AG09319 (cell line): ENCODE measurements at places on chromosomes 6 and 20.

DNA sequence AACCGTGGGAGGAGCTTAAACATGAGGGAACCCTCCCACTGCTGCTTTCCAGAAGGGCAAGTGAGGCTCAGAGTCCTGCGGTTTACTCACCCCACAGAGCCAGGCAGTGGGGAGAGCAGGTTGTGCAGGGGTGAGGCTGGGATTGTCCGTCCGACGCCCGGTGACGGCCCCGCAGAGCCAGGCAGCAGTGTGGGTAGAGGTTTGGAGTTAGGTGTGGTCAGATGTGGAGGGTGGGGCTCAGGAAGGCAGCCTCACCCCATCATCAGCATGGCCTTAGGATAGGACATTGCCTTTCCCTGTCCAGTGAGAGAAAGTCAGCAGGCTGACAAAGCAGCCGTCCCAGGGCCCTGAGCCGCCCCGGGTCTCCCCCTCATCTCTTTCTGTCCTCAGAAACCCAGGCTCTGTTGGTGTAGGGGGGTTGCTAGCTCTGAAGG lies 234.6 kb downstream of the DLL1 start:
- no peak for DNase-seq

DNA sequence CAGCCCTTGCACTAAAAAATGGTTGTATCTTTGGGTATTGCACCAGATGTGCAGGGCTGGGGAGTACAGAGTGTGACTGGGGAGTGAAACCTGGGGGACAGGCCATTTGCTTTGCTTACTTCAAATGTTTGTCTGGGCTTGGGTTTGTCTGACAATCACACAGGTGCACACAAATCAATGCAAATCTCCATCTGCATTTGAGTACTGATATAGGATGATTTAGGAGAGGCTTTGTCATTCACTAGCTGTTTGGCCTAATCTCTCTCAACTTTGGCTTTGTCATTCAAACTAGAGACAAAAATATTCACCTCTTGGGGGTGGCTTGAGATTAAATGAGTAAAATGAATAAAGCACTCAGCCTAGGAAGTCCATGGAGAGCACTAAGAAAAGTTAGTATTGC lies 3.8 kb downstream of the GUCA1A start:
- DNase-seq, result no peak

- no peak for DNase-seq
Measured at GRCh38 chr20:8557711-8558110, 425.6 kb downstream of the PLCB1 start.

- DNase-seq, result no peak
Measured at GRCh38 chr20:9507544-9508239, 6.7 kb upstream of the LAMP5 start.
